ENCODE measurements at places on chromosomes 1 and 21.

DNA sequence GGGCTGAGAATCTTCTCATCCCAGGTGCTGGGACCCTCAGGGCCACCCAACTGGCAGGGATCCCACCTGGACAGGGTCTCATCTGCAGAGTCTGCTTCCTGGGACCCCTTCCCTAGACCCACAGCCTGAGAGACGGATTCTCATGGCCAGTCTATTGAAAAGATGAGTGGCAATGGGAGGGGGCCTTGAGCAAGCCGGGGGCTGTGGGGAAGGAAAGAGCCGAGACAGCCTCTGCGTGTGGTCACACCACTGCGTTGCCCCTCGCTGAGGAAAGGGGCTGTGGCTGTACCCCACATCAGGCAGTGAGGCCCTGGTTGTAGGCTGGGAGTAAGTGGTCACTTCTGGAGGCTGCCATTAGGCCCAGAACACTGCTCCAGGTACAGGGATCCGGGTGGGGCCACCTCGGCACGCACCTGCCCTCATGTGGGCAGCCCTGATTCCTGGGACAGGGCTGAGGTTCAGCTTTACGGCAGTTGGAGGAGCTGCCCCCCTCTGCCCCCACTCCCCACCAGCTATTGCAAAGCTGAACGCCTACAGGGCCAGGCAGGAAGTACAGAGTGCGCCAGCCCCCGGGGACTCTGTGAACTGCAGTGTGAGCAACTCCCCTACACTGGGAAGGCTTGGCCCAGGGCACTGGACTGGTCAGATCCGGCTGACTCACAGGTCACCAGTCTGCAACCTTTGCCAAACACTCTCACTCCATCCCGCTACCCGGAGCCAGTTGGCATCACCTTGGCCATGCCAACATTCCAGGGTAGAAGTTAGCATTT lies 106.9 kb downstream of the RIPK4 start:
- DNase-seq = peak; percentile 52

DNA sequence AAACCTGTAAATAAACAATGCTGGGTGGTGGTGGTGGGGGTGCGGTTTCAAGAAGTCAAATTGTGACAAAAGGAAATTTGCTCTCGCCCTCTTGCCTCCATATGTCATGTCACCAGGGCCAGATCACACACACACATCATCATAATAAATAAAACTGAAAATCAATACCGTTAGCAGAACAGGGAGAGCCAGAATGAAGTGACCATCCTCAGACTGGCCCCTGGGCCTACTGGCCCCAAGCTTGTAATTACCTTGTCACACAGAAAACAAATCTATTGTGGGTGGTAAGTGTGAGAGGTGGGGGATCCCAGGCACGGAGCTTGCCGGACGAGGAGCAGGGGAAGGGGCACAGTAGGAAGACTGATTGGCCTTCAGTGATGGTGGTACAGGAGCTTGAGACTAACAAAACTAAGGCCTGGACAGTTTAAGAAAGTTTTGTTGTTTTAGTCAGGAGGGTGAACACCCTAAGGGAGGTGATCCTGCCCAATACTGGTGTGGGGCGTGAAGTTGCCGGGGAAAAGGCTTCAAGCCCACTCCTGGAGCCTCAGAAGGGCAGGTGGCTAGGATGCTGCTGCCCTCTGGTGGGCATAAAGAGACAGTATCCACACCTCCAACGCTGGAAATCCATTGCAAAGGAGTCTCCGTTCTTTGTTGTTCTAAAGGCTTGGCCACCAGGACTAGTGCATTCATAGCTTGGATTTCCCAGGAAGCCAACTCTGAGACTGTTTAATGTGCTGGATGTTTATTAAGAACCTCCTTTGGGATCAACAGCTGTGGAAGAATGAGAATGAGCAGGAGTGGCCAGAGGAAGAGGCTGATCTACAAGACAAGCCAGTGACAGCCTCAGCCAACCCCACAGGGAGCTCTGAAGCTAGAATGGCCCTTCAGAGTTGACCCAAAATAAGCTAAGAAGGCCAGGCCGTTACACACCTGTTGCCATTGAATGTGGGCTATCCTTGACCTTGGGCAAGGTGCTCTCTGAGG lies 8.1 kb upstream of the C1orf216 start:
- peak; percentile 68 for DNase-seq

- DNase-seq = no peak
These were observed 435.4 kb downstream of the PTPRU start for GRCh38 chr1:29671446-29672356.

DNA sequence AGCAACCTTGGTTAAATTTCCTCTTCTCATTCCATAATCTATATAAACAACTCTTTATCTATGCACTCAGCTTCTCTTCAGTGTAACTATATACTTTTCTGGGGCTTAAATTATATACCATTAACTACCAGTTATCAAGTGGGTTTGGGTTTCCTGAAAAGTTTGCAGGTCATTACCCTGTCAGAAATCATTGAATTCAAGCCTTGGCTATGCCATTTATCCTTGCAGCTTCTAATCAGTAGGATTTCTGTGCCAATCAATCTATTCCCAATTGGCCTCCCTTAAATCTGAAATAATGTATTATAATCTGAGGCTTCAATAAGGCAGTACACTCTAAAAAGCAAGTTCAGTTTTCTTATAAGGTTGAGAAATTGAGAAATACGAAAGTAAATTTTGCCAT lies 466.5 kb downstream of the NCAM2 start:
- no peak for DNase-seq

DNA sequence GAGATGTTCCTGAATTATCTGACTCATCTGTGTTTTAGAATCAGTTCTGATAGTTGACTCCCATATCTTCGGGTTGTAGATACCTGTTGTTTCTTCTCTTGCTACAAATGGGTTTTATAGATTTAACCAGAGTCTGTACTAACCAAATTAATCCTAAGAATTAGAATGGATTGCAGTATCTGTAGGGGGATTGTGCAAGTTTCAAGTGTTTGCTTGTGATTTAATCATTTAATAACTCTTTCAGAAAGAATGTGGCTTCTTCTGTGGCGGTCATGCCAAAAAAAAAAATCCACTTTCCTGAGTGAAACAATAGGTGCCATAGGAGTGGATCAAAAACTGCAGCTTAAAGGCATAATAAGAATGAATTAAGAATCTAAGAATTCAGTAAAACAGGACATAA lies 9.4 kb downstream of the IPO9 start:
- no peak for DNase-seq

DNA sequence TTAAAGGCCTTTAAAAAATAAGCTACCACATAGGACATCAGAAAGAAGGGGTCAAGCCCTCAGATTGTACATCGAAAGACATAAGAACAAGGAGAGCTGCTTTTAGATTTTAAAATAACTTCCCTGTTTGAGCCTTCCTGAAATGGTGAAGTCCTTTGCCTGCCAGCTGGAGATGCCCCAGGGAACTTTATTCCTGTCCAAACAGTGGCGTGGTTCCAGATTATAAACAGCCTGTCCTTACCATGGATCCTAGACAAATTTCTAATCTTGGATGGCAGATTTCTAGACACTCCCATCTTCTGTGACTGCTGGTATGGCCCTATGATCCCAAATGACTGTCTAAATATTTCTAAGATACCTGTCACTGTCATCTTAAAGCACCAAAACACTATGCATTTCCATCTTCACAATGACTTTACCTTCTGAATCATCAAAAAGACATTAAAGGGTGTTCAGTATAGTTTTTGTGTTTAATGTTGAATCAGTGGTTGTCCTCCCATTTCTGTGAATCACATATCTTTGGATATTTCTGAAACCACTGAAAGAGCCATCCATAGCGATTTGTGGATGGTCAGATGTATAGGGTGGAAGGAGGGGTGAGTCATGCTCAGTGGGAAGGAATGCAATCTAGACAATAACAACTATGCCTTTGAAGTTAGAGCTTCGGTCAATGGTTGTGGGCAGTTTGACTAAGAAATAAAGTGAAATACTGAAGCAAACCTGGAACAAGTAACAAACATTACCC lies 23.2 kb downstream of the ILDR2 start:
- no peak for DNase-seq

- peak; percentile 61 for DNase-seq
These were observed 114.2 kb downstream of the FCRL5 start for GRCh38 chr1:157438146-157438545.

GRCh38 chr21:45322960-45323461 lies 35.3 kb upstream of the POFUT2 start:
- DNase-seq = no peak

- peak; percentile 68 for DNase-seq
These were observed 27.2 kb upstream of the FOXE3 start for GRCh38 chr1:47388891-47389238.

- DNase-seq = no peak
These were observed 10.1 kb downstream of the VAV3 start for GRCh38 chr1:107954719-107955415.

DNA sequence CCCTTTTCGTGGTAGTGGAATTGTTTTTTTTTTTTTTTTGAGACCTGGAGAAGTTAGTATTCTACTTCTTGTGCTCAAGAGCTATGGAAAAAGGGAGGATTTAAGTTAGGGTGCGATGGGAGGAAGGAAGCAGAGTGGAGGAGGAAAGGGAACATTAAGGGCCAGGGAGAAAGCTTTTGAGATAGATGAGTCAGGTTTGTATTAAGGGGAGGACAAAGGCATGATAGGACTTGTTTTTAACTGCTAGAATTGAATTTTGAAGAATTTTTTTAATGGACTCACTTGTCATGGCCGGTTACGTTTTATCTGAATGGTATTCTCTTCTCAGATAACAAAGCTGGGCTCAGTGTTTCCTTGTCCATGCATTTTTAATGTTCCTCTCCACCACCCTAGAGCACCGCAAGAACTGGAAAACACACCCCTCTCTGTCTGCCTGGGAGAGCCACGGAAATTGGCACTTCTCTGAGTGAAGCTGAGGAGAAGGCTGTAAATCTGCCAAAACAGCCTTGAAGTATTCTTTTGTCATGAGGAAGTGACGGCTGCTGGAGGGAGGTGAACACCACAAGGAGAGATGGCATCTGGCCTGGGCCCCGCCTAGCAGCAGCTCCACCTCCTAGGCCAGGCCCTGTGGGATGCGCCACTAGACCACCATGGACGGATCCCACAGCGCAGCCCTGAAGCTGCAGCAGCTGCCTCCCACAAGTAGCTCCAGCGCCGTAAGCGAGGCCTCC lies 3.5 kb downstream of the NIPAL3 start:
- DNase-seq = no peak

DNA sequence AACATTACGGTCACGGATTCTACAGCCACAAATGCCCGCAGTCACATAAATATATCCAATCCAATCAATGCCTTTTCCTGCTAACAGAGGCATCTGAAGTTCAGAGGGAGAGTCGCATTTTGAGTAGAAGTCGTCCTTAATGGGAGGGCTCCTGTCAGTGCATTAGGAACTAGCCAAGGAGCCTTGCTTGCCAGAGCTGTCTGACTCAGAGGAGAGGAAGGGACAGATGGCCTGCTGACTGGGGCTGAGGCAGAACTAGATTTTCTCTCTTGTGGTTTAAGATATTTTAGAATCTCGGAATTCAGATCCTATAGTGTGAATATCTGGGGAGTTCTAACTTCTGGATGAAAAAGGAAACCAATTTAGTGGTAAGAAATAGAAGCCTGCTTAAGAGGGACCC lies 10.6 kb downstream of the XKR8 start:
- peak; percentile 51 for DNase-seq

DNA sequence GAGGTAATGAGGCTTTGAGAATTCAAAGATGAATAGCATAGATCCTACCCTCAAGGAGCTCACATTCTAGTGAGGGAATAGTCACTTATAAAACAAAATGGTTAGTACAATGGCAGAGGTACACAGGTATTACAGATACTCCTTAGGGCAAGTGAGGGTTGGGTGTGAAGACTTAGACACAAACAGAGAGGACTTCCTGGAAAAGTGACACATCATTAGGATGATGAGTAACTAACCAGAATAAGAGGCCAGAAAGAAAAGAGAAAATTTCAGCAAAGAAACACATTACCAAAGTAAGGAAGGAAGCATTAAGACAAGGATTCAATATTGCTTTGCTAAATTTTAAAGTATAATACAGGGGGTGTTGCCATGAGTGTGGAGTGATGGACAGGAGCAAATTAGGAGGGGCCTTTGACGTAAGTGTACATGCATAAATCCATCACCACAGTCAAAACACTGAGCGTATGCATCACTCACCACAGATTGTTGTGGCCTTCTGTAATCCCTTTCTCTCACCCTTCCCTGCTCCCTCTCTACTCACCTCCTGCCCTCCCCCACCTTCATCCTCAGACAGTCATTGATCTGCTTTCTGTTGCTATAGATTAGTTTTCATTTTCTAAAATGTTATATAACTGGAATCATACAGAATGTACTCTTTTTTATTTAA lies 7.9 kb downstream of the CD53 start:
- DNase-seq = no peak

DNA sequence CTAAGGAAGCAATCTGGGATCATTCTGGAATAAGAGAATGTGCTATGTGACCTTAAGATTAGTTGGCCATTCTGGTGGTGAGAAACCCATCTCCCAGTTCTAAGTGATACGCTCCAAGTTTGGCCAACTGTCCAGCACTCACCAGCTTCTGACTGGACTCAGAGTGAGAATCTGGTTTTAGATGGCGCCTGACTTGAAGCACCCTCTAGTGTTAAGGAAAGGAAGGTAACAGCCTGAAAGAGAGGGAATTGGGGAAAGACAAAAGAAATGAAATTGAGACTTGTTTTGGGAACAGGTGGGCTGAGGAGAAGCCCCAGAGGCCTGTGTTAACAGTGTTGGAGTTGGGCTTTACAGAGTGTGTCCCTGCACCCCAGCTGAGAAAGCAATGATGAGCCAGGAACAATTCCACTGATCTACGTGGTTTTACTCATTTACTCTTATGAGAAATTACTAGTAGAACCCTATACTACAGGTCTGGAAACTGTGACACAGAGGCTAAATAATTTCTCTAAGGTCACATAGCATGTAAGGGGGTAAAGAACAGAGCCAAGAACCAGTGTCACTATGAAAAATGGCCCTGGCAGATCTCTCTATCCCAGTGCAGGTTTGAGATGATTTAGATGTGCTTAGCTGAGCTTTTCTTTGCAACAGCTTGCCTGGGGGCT lies 9.3 kb upstream of the FCAMR start:
- peak; percentile 20 for DNase-seq

DNA sequence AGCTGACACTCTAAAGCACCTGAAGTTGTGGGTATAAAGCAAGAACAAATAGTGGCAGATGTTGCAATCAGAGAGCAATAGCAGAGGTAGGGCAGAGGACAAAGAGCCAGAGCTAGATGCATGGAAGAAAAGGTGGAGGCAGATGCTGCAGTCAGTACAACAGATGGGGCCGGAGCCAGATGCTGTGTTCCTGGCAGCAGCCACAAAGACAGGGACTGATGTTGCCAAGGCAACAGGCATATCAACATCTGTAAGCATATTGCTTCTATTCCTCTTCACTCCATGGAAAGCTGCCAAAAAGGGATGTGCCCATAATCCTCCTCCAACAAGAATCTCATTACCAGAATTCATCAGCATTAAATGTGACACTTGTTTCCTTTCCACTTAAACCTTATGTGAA lies 108.0 kb downstream of the TNNI3K start:
- DNase-seq = no peak

DNA sequence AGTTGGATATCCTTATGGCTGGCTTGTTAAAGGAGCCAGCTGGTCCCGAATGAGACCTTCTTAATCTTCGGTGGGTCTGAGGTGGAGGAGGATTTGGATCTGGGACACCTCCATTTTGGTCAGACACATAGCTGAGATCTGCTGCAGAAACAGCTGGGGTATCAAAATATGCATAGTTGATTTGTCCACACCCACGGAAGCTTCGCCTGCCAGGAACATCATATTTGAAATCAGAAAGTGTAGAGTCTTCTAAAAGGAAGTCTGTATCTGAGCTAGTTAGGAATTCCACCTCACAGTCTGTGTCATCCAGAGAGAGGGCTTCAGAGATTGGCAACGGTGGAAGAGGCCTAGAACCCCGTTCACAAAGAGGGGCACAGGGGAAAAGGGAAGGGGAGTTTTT lies 12.3 kb downstream of the ERRFI1 start:
- no peak for DNase-seq

Data from lung microvascular endothelial cell (primary cell).